ENCODE measurements at places on chromosomes 5 and 9. TPM values are rescaled to one million over a fixed set of nuclear protein-coding genes. Genes with fewer than 3 reads are reported as not detected.

DNA sequence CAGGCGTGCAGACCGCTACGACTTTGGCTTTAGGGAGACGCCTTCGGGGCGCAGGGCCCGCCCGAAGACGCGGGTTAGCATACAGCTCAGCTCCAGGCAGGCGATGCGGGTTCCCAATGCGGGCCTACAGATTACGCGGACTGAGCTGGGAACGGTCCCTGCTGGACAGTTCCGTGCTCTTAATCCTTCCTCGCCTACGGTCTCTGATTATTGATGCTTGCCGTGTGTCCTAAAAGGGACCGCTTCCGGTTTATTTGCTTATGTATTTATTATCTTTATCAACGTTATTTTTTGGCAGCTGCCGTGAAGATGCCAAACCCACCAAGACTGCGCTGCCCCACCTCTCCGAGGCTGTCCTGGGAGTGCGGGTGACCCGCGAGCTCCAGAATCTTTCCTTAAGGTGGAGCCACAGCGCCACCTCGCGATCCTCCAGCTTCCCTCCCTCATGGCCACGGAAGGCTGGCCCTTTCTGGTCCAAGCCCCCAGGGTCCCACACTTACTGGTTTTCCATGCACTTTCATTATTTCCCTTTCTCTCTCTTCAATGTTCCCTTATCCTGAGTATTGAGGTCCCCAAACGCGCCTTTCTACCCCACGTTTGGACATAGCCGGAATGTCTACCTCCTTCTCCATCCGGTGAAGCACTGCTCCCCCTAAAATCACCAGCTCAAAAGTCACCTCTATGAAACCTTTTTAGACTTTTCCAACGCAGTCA is 7.0 kb upstream of the EBF1 start:
- DNase-seq, result no peak

DNA sequence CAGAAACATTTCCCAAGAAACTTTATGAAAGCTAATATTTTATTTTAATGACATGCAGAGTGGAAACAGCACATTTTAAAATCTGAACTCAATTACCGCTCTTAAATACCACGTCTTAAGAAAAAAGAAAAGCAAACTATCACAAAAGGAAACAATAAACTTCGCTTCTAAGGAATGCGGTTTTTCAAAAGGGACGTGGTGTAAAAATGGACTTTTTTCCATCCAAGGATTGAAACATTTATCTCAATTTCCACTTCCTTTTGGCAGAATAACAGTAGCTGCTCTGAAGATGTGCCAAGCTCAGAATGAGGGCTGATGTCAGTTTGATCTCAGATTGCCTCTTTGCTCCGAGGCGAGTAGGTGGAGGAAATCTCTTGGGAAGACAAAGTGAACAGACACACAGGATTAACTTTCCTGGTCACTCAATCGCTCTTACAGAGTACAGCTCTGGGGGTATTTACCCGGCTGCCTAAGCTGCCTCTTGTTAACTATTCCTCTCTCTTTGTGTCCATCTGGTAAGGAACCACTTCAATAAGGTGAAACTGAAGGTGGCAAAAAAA is 158.5 kb downstream of the TRPM6 start:
- no peak for DNase-seq

DNA sequence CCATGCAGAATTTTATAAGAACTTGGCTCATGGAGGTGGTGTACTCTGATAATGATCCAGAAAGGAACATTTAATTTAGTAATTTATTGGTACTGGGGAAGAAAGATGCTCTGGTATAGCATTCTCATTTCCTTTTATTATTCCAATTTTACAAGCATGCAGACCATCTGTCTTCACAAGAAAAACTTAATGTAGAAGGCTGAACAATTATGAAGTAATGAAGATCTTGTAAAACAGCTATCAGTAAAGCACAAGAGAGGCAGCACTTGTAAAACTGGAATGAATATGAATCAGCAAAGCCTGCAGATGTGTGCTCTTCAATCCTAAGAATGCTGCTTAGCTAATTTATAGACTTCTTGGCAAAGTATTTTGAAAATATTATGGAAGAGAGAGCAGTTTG is 300.0 kb downstream of the YTHDC2 start:
- DNase-seq, result no peak

SAXO1 gene
- total RNA-seq, result 0.36 TPM

DNA sequence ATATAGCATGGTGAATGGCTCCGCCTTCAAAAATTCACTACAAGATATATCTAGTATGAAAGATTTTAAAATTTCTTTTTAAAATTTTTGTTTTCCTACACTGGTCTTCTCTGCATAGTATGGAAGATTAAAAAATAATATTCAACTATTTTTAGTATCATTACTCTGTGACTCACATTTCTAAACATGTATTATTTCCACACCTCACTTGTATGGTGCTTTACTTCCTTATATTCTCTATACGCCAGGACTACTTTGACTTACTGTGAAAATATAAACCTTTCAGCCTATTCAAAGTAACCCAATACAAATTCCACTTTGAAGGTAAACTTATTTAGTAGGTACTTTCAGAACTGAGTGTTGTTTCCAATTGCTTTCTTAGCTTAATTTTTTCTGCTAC is 26.8 kb upstream of the TXNDC8 start:
- DNase-seq, result no peak

DNA sequence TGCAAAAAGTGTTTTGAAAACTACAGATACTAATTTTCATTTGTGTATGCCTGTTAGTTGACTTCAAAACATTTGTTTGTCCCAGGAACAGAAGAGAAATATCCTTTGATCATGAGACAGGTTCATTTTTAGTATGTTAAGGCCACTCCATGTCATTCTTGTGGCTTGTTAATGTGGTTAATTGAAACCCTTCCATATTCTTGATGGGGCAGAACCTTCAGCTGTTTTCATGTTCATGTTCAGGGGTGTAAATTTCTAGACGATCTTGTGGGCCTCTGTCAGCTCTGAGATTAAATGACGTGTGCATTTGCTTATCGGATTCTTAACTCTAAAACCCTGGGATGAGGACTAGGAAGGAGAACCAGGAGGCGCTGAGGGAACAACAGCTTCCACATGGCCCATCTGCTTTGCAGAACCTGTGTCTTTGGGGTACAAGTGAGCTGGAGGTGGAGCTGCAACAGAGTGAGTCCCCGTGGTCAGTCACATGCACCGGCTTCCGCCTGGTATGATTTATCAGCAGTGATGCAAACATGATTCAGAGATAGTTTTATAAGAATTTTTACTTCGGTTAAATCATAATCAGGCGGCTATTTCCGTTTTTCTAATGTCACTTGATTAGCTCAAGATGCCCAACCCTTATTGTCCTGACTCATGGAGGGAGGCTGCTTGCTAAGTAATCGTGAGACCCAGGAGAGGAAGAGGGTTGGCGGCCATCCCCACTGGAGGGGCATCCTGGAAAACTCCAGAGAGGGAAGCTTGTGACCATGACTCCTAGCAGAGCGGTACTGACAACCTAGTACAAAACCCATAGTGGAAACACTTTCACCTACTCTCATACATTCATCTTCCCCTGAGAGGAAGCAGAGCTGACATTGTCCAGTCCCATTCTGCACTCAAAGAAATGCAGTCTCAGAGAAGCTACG is 138.4 kb downstream of the C9orf152 start:
- no peak for DNase-seq

DNA sequence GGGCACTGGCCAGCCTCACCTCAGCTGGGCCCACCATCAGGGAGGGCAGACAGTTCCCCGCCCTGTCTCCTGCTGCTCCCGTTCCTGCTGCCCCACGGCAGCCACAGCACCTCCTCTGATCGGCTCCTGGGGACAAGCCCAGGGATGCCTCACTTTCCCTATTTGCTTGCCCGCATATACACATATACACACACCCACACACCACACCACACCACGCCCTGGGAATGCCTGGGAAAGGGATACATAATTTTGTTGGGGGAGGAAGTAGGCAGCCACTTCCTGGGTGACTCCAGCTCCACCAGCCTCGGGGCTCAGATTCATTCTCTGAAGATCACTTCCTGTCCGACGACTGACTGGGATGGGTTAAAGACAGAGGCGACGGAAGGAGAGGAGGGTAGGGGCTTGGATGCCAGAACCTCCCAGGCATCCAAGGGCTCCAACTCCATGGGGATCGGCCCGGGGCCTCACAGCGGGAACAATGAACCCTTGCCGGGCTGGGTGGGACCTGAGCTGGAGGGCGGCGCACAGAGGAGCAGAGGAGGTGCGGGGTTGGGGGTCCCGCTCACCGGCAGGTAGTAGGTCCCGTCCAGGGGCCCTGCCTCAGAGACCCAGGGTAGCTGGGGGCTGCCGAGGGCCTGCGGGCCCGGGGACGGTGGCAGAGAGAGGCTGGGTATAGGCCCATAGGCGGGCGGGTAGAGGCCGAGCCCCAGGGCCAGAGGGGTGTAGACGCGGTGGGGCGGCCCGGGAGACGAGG is 2.0 kb upstream of the MZB1 start:
- no peak for DNase-seq

DBH gene
- total RNA-seq, result not detected

DNA sequence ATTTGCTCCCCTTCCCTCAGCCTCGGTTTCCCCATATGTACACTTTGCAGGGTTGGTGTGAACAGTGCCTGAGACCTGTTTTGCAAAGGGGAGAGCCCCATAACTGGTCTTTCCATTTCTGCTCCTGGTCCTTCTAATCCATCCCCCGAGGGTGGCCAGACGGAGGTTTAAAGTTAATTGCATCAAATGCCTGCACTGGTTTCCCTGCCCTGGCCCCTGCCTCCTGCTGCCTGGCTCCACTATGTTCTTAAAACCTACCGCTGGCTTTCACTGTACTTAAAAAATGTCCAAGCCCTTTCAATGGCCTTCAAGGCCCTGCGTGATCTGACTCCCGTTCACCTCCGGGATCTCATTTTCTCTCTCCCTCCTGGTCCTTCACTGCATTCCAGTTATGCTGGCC is 183.0 kb downstream of the RGS3 start:
- no peak for DNase-seq

APBB3 gene
- total RNA-seq, result 23.7 TPM

- DNase-seq, result no peak
Measured at GRCh38 chr9:131800843-131801242, 61.0 kb upstream of the RAPGEF1 start.

DNA sequence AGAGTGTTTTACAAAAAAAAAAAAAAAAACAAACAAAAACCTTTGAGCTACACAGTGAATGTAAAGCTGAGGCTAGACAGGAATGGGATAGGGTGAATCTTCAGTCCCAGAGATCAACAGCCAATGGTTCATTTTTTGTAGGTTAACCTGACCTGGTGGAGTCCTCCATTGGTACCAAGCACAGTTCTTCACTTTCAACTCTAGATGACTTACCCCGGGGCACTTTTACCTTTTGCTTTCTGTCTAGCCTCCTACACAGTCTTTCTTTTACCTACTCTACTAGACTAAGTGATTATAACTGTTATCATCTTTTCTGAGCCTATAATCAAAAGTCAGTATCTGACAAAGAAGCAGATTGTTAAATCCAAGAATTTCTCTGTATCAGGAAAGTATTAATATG is 50.9 kb downstream of the ANXA2R start:
- no peak for DNase-seq
